ENCODE measurements at places on chromosomes 4 and X. TPM values are rescaled to one million over a fixed set of nuclear protein-coding genes. Genes with fewer than 3 reads are reported as not detected.

ELF4 gene
- 23.5 TPM for total RNA-seq

EREG gene
- total RNA-seq = not detected

ITIH6 gene
- total RNA-seq = not detected

SOD3 gene
- not detected for total RNA-seq

CFAP47 gene
- not detected for total RNA-seq

FABP2 gene
- total RNA-seq = not detected

BGN gene
- not detected for total RNA-seq

PDGFRA gene
- total RNA-seq = 0.56 TPM

FAM90A26 gene
- not detected for total RNA-seq

FANCB gene
- 17.2 TPM for total RNA-seq

PRDM8 gene
- 8.1 TPM for total RNA-seq

MAMLD1 gene
- 2.1 TPM for total RNA-seq

C1QTNF7 gene
- not detected for total RNA-seq

RHOXF2 gene
- not detected for total RNA-seq

Data from activated T-helper 17 cell treated with anti-CD3 and anti-CD28 coated beads, Interleukin-2, amount 50 U/mL, for 72 hours (primary cell).